Memory B cell (primary cell): ENCODE measurements at places on chromosomes 7 and 10.

DNA sequence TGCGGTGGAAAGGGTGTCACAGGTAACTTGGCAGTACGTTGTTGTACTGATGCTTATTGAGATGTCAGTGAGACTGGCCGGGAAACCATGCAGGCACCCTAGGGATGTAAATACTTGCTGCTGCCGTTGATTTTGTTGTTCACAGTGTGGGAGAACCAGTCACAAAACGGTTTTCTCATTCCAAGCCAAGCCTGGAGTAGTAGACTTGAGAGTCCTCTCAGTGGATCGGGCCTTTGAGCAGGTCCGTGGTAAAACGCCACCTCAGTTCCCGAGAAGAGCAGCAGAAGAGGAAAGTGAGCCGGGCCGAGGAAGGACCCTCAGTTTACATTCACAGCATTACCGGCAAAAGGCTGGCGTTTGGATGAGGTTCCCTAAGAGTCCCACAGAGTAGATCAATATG lies 1.1 kb downstream of the JAKMIP3 start:
- no peak for DNase-seq

GRCh38 chr10:1412531-1413189 lies 324.7 kb downstream of the ADARB2 start:
- peak; percentile 52 for DNase-seq

DNA sequence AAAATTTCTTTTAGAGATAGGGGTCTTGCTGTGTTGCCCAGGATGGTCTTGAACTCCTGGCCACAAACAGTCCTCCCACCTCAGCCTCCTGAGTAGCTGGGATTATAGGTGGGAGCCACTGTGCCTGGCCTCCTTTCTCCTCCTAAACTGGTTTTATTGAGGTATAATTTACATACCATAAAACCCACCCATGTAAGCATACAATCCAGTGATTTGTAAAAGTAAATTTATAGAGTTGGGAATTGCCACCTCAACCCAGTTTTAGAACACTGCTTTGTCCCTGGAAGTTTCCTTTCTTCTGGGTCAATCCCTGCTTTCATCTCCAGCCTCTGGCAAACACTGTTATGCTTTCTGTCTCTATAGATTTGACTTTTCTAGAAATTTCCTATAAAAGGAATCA lies 49.0 kb downstream of the CNNM2 start:
- DNase-seq = no peak

- no peak for DNase-seq
Measured at GRCh38 chr7:39702133-39702532, 78.8 kb downstream of the RALA start.

DNA sequence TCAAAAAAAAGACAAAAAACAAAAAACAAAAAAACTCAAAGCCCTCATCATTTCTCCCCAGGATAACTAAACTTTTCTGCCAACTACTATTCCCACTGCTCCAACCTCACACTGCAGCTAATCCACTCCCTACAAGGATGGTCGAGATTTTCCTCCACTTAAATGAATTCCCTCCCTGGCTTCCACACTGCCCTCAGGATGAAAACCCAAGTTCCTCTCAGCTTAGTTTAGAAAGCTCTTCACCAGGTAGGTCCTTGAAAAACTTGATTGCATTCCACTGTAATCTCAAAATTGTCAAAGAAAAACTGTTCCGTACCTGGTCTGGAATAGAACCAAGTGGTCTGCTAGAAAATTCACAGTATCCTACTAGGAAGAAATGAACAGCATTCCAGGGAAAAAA lies 294.3 kb upstream of the KLF14 start:
- DNase-seq = no peak
